ENCODE measurements at places on chromosomes 1 and 21.

DNA sequence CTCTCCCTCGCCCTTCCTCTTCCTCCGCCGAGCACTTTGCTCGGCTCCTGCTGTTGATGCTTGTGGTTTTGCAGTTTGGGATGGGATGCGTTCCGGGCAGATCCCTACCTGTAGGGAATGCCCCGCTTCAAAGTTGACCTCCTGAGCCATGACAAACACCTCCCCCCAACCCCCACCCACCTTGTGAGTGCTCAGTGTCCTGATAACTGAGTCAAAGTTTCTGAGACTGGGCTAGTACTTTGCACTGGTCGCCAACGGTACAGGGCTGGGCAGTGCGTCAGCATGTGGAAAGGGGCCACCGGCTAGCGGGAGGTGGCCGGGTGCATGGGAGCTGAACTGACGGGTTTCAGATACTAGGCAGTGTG is 771 bp downstream of the RABGAP1L start:
- no peak for DNase-seq

DNA sequence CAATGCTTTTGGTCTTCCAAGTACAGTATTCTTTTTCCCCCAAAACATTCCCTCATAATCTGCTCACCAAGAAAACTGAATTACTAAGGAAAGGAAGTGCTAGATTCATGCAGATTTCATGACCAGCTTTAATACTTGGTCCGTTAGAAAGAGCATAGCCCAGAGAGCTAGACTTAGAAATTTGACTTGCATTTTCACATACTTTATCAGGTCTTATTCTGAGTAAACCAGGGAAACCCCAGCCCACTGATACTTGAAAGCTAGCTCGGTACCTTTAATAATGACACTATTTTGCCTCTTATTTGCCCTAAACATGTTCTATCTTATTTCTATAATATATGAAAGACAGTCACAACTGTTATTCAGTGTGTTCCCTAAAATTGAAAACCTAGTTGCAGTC is 204.5 kb downstream of the TTLL7 start:
- DNase-seq: no peak

DNA sequence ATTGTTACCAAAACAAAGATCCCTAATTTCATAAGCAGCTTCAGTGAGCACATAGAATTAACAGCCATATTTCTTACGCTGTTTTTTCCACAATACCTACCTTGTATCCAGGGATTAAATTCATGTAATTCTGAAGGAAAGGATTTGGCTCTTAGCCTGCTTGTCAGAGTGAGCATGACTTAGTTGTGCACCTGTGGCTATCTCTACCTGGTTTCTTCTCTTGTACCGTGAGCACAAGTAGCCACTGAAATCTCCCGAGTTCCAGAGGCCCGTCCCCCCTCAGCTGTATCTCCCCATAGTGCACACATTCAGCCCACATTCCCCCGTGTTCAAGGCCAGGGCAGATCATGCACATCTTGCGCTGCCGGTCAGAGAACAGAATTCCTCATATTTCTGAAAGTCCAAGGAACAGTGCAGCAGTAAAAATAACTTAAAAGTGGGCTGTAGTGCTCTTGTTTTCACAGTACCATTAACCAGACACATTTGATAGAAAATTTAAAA is 2.3 kb downstream of the TENT5C start:
- no peak for DNase-seq

DNA sequence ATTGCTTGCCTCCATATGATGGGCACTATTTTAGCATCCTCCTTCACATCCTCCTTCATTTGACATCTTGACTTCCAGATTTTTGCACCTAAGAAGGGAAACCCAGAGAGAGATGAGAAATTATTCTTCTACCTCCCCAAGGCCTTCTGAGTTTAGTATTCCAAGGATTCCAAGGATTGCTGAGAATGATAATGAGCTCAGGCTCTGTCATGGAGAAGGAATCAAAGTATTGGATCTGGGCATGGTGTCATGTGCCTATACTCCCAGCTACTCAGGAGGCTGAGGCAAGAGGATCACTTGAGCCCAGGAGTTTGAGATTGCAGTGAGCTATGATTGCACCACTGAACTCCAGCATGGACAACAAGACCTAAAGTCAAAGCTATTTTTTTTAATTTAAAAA is 26.6 kb upstream of the ZNF281 start:
- no peak for DNase-seq

GRCh38 chr1:117541003-117541402 is 64.8 kb upstream of the TENT5C start:
- no peak for DNase-seq

GRCh38 chr1:179753061-179753460 is 10.0 kb downstream of the FAM163A start:
- no peak for DNase-seq

- no peak for DNase-seq
Measured at GRCh38 chr1:234645474-234645953, 35.5 kb upstream of the IRF2BP2 start.

- peak; percentile 42 for DNase-seq
Measured at GRCh38 chr1:96525657-96526557, 195.7 kb upstream of the PTBP2 start.

GRCh38 chr1:30159015-30159414 is 564.4 kb downstream of the MATN1 start:
- DNase-seq: no peak

DNA sequence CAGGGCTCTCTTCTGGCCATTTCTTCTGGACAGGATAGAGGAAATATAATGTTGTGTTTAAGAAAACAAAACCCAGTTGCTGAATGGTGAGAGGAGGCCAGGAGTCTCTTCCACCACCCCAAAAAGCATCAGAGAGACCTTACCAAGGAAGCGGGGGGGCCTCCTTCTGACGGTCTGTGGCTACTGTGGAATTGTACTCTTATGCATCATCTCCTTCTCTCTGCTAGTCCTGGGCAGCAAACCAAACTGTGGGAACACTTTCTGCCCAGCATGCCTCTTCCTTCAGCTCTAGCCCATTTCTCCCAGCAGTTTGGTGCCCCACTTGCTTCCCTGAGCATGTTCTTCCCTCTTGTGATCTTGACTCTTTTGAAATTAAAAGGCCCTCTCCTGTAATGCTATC is 157.7 kb downstream of the HHIPL2 start:
- no peak for DNase-seq

DNA sequence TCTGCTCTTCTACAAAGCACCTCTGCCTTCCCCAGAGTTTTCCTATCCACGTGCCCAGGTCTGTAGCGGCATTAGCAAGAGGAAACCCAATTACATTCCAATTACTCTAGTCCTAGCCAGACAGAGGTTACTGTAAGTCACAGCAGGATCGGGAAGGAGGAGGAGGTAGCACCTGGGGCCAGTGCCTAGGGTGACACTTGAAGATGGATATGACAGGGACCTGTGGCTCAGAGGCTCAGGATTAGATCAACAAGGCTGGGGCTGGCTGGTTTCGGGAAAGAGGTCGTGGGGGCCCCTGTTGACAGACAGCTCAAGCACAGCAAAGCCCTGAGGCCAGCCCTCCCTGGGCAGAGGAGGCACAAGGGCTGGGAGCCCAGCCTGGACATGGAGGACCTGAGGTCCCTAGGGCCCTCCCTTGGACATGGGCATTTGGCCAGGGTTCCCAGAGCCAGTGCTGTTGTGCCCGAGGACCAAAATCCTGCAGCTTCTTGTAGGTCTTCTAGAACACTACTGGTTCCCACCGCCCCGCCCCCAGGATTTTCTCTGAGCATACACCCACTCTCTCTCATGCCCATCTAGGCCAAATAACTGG is 3.0 kb upstream of the HCRTR1 start:
- no peak for DNase-seq

- no peak for DNase-seq
Measured at GRCh38 chr1:206935491-206936067, 10.7 kb downstream of the PIGR start.

GRCh38 chr1:116019653-116020253 is 43.4 kb downstream of the SLC22A15 start:
- DNase-seq: no peak

- DNase-seq: no peak
Measured at GRCh38 chr1:189633658-189634057, 844.0 kb downstream of the BRINP3 start.

GRCh38 chr1:195791796-195792195 is 816.4 kb downstream of the KCNT2 start:
- DNase-seq: no peak

DNA sequence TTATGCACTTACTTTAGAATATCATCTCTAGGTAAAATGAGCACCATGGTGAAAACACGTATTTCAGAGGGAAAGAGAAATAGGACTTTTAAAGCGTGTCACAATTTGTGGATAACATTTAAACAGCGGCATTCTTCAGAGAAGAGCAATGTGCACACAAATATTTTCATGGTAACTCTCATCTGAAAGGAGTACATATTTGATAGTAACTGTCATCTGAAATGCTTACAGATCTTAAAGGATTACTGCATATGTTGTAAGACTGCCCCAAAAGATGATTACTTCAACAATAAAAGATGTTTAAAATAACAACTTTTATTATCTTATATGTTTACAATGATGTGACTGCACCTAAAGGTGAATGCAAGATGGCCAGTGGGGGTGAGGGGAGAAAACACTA is 408.8 kb downstream of the PLA2G4A start:
- no peak for DNase-seq

- no peak for DNase-seq
Measured at GRCh38 chr1:6686294-6686693, 15.3 kb downstream of the DNAJC11 start.

GRCh38 chr1:218462116-218462515 is 117.0 kb downstream of the TGFB2 start:
- DNase-seq: no peak

DNA sequence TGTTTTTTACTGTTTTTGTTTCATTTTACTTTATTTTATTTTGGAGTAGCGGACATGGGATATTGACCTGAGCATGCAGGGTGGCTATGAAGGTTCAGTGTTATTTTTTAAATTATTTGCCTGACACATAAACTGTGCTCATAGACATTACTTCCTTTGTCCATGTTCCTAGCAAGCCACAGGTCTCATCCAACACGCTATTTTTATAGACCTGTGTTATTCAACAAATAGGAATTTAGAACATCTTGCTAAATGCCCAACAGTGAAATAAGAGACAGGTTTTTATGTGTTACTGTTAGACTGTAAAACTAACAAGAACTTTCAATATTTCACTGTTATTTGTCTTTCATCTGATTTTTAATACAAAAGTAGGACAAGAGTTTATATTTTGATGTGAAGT is 756.4 kb downstream of the KCNT2 start:
- peak; percentile 5 for DNase-seq

- no peak for DNase-seq
Measured at GRCh38 chr1:207919523-207920170, 8.7 kb upstream of the CD34 start.

GRCh38 chr1:163076981-163077761 is 8.0 kb downstream of the RGS4 start:
- no peak for DNase-seq

DNA sequence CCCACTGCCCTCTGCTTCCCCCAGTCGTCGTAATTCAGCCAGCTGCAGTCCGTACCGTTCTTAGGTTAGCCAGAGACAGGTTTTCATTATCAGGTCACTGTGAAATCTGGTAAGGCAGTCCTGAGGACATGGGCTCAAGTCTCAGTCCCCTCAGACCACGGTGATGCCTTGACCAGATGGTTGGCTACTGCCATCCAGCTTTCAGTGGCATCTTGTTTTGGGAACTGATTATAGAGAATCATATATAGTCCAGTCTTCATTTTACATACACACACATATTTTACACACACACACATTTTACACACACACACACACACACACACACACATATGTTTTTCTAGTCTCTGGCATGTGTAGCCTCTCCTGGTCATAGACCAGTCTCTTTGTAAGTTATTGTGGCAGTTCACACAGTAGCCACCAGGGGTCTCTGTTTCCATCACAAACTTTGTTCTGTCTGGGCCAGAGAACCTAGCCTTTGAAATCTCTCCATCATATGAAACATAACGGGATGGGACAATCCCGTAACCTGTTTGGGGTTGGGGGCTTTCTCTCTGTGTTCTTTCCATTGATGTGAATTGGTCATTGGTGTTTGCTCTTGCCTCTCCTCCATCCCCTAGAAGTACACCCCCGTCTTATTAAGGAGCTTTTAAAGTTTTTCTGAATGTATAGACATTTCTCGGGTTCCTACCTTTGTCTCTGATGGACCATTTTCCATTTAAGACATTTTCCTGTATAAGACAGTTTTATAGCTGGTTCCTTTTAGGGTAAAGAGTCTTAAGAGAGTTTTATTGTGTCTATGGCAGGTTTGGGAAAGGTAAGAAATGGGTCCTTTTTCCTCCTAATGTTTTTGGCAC is 8.4 kb upstream of the IKBKE start:
- no peak for DNase-seq

DNA sequence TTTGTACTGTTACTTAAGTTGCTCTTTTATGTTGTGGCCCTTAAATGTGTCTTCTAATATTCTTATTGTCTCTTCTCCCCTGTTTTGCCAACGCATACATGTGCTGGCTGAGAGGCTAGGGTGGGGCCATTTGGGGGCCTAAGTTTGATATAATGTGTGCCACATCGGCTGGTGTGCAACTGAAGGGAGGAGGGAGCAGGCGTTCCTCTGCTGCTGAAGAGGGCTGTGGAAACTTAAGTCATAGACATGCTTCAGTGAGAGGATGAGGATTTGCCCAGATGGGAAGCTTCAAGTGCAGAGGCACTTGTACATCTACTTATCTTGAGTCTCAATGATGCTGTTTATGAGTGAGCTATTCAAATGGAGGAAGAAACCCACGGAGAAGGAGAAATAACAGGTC is 630.6 kb downstream of the LMO4 start:
- DNase-seq: no peak

DNA sequence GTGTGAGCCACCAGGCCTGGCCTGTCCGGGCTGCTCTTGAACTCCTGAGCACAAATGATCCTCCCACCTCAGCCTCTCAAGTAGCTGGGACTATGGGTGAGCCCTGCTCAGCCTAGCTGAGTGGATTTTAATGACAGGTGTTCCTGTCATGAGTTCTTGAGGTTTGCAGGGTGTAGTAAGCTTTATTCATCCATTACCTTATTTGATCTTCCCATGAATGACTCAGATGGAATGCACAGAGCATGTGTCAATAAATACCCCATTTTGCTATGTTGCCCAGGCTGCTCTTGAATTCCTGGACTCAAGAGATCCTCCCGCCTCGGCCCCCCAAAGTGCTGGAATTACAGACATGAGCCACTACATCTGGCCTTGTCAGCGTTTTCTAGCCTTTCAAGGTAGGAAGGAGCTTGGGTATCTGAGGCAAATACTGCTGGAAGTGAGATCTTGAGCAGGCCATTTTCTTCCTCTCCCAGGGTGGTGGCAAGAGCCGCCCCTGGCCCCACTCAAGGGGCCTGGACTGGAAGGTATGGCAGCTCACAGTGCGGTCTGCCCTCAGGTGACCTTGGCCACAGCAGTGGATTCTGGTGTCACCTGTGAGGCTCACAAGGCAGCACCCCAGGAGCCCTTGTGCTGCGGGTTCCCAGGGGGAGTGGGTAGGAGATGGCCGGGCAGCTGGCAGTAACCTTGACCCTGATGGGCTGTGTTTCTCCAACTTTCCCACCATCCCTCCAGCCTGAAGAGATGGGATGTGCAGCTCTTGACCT is 20.0 kb downstream of the PIK3CD start:
- DNase-seq: no peak

Measured in skeletal muscle cell (primary cell).